Ecto neural progenitor cell (in vitro differentiated cells): ENCODE measurements at places on chromosomes 7 and 10.

DNA sequence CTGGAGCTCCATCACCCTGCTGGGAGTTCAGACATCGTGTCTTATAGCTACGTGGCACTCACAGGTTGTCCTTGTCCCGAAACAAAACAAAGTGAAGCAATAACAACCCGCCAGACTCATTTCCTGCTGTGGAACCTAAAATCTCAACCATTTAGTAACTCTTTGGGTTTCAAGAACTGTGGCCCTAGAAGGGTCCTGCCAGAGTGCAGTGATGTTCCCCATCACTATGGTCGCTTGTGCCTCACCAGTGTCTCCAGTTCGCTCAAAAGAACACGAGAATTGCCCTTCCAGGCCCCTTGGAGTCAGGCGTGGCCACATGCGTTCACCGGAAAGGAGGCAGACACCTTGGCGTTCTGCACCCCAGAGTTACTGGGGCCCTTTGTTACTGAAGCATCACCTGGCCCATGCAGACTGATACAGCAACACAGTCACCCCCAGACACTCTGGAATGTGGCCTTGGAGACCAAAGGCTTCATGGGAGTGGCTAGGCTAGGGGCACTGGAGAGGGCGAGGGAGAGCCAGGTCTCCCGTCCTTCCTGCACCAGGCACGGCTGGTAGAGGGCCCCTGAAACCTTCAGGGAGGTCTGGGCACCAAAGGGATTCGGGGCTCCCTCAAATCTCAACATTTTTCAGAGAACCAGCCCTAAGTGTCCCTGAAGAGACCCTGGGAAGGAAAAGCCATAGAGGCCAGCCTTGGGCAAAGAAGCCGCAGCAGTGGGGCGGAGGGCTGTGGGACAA is 908 bp downstream of the CRYGN start:
- DNase-seq = no peak

DNA sequence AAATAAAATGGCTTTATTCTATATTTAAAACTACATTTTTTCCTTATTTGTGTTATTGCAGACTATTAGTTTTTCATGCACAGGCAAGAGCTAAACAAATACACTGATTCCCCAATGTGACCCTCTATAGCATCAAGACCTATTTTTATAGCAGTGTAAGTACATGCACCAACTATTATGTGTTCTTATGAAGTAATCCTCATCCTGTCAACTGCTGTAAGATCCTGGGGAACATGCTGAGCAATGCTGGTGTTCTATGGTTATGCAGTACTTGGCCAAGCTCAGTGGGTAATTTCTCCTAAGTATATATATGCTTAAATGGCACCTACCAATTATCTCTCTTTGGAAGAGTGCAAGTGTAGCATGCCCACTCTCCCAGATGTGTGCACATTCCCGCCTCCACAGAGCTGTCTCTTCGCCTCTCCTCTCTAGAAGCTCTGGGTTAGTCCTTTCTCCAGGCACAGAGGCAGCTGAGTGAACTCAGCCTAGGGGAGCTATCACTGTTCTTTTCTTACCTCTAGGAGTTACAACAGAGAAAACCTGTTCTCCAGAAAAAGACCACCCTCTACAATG is 428.8 kb downstream of the KCNMA1 start:
- no peak for DNase-seq

GRCh38 chr7:1539181-1539881 is 8.8 kb downstream of the MAFK start:
- DNase-seq = no peak

DNA sequence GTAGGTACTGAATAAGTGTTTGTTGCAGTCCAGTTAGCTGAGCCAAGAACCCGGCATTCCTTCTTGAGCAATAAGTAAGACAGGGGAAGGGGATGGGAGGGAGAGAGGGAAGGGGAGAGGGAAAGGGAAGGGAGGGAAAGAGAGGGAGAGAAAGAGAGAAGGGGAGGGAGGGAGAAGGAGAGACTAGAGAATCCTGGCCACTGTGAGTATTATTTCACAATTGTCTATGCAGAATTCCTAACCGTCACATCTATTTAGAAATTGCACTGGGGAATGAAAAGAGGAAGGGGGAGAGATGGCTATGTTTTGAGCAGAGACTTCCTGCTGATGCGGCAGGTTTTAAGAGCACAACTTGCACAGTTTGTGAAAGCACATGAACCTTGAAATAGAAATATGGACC is 251.4 kb upstream of the ZMIZ1 start:
- DNase-seq = no peak
